ENCODE measurements at places on chromosomes 12 and 14. TPM values are rescaled to one million over a fixed set of nuclear protein-coding genes. Genes with fewer than 3 reads are reported as not detected.

MYO1H gene
- total RNA-seq: not detected

GPR68 gene
- total RNA-seq: 0.35 TPM

CLEC1B gene
- total RNA-seq: not detected

LRRC43 gene
- not detected for total RNA-seq

DYNLL1 gene
- total RNA-seq: 310 TPM

IL26 gene
- total RNA-seq: not detected

HOXC12 gene
- total RNA-seq: not detected

CIT gene
- 47.8 TPM for total RNA-seq

DNAI7 gene
- total RNA-seq: not detected

PRH2 gene
- not detected for total RNA-seq

C1R gene
- 8.8 TPM for total RNA-seq

KIF26A gene
- 82.9 TPM for total RNA-seq

RNASE12 gene
- total RNA-seq: not detected

TOMM20L gene
- not detected for total RNA-seq

Data from GM23338 (cell line).